Left colon (tissue), 2 donors: ENCODE measurements at places on chromosomes 1 and 21. TPM values are rescaled to one million over a fixed set of nuclear protein-coding genes. Genes with fewer than 3 reads are reported as not detected.
A peak's percentile ranks its signal among the peaks of the same experiment; 100 is the strongest.

DNA sequence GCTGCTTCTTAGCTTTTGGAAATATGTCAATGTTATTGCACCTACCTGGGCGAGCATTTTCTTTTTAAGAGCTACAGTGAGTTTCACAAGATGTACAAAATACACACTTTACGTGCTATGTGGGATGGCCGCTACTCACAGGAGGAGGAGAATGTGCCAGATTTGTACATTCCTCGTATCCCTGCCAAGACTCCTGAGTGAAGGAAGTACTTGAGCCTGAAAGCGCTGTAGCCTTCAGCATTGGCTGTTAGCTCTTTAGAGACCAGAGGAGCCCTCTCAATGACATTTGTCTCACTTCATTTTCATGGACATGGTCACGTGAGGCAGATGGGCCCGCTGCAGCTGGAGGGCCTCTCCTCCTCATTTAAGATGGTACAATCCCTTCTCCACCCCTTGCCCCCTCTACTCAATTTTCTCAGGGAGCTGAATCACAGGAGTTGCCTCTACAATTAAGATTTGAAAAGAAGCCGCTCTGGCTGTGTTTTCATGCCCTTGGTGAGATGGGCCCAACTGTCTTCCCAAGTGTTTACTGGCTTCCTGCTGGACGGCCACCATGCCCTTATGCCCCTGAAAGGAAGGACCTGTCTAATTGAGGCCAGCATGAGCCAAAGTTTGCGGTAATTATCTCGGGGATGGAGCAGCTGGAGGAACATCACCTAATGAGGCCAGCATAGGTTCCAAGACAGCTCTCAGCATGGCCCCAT, 442.6 kb downstream of the PRDM2 start:
- DNase-seq, result no peak

DNA sequence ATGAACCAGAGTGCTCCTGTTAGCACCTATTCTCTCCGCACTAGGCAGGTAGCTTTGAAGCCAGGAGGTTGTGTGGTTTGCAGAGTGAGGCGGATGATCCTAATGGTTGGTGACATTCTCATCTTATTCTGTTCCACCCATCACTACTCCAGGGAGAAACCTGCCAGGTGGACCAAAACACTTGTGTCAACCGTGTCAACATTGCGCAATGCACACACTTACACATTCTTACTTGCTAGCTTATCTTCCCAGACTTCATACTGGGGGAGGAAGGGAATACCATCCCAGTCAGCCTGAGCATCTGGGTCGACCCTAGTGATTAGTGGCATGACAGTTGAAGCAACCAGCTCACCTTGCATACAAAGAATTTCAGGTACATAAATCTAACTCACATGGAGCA, 236.9 kb downstream of the RPS6KC1 start:
- DNase-seq, result no peak

DNA sequence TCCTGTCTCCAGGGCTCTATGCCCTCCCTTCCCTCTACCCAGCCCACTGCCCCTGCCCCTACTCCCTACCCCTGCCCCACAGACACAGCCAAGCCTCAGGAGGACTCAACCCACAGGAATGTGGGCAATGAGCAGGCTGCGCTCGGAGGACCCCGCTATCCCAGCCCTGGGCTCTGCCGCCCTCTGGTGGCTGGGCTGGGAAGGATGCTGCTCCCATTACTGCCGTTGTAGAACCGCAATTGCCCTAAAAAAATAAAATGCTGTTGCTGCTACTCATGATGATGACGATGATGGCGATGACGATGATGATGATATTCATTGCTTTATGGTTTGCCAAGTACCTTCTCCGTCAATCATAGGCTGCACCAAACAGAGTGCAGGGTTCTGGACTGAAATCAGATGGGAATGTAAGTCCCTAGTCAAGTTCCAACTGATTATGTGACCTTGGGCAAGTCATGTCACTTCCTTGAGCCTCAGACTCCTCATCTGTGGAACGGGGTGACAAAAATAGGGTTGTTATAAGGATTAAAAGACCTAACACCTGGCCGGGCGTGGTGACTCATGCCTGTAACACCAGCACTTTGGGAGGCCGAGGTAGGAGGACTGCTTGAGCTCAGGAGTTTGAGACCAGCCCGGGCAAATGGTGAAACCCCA, 24.6 kb downstream of the ARHGEF19 start:
- peak; percentile 71 for DNase-seq

Gene PYHIN1
- total RNA-seq, result 1.1 TPM
